Esophagus muscularis mucosa (tissue), 4 donors: ENCODE measurements at places on chromosomes 12 and 14. TPM values are rescaled to one million over a fixed set of nuclear protein-coding genes. Genes with fewer than 3 reads are reported as not detected.

- DNase-seq, result no peak
- peak overlapping the region; percentile 90 for H3K27ac ChIP-seq
- H3K36me3 ChIP-seq, result peaks cover 9% of the 10 kb centered on the region
Observed at GRCh38 chr12:120230326-120230973, 29.5 kb upstream of the RPLP0 start.

GRCh38 chr12:1507308-1507707 lies 87.1 kb downstream of the FBXL14 start:
- no peak overlapping the region for H3K4me3 ChIP-seq
- H3K27ac ChIP-seq, result no peak overlapping the region
- peaks cover 13% of the 10 kb centered on the region for H3K4me1 ChIP-seq
- H3K36me3 ChIP-seq, result no peaks in the 10 kb centered on the region

Gene NTF3
- total RNA-seq, result 1.0 TPM

GRCh38 chr12:67193704-67194103 lies 75.5 kb upstream of the CAND1 start:
- DNase-seq, result no peak
- H3K4me3 ChIP-seq, result no peak overlapping the region
- H3K27ac ChIP-seq, result no peak overlapping the region
- H3K4me1 ChIP-seq, result no peaks in the 10 kb centered on the region
- no peaks in the 10 kb centered on the region for H3K36me3 ChIP-seq
- no peaks in the 10 kb centered on the region for H3K27me3 ChIP-seq

Gene BHLHE41
- total RNA-seq, result 6.3 TPM

GRCh38 chr12:132475304-132476037 lies 14.5 kb upstream of the FBRSL1 start:
- H3K36me3 ChIP-seq, result no peaks in the 10 kb centered on the region
- no peak overlapping the region for H3K27ac ChIP-seq
- no peaks in the 10 kb centered on the region for H3K27me3 ChIP-seq
- H3K4me1 ChIP-seq, result no peaks in the 10 kb centered on the region
- no peak overlapping the region for H3K4me3 ChIP-seq
- DNase-seq, result no peak

DNA sequence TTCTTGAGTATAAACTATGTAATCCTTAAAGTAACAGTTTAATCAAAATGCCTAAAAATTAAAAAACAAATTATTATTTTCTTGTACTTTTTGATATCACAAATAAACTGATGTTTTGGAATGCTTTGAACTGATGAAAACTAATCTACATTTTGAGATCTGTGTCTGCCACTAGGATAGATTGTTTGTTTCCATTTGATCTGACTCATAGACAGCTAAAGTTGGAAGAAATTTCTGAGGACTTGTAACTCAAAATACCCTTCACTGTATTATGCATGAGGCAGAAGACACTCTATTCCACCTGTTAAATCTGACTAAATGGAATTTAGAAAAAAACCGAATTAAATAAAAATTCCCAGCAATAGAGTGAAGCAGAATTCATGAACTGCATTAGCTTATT lies 1400.0 kb upstream of the FLRT2 start:
- H3K4me1 ChIP-seq, result no peaks in the 10 kb centered on the region
- no peaks in the 10 kb centered on the region for H3K36me3 ChIP-seq
- DNase-seq, result no peak
- no peaks in the 10 kb centered on the region for H3K27me3 ChIP-seq

Gene RFLNA
- 0.63 TPM for total RNA-seq

GRCh38 chr12:114481200-114481535 lies 75.2 kb upstream of the TBX5 start:
- H3K27ac ChIP-seq, result no peak overlapping the region
- H3K4me3 ChIP-seq, result peak overlapping the region; percentile 57
- H3K4me1 ChIP-seq, result peaks cover 19% of the 10 kb centered on the region
- H3K36me3 ChIP-seq, result no peaks in the 10 kb centered on the region

- no peaks in the 10 kb centered on the region for H3K27me3 ChIP-seq
- H3K27ac ChIP-seq, result no peak overlapping the region
- no peak for DNase-seq
- H3K36me3 ChIP-seq, result no peaks in the 10 kb centered on the region
Observed at GRCh38 chr14:54344445-54344844, 52.4 kb upstream of the CDKN3 start.

Gene GSKIP
- total RNA-seq, result 22.0 TPM

Gene SLC6A15
- total RNA-seq, result 0.83 TPM

- H3K4me3 ChIP-seq, result peak overlapping the region; percentile 88
- DNase-seq, result no peak
- peak overlapping the region; percentile 99 for H3K27ac ChIP-seq
- peaks cover 46% of the 10 kb centered on the region for H3K4me1 ChIP-seq
- no peaks in the 10 kb centered on the region for H3K36me3 ChIP-seq
Observed at GRCh38 chr12:45731190-45731775, 1.8 kb downstream of the ARID2 start.

Gene PCNX1
- total RNA-seq, result 59.8 TPM
